ENCODE measurements at places on chromosomes 1 and 21.

GRCh38 chr21:17542371-17543011 lies 29.6 kb downstream of the CXADR start:
- peak; percentile 8 for DNase-seq

- DNase-seq = peak; percentile 43
Measured at GRCh38 chr1:2091611-2092604, 41.7 kb downstream of the PRKCZ start.

DNA sequence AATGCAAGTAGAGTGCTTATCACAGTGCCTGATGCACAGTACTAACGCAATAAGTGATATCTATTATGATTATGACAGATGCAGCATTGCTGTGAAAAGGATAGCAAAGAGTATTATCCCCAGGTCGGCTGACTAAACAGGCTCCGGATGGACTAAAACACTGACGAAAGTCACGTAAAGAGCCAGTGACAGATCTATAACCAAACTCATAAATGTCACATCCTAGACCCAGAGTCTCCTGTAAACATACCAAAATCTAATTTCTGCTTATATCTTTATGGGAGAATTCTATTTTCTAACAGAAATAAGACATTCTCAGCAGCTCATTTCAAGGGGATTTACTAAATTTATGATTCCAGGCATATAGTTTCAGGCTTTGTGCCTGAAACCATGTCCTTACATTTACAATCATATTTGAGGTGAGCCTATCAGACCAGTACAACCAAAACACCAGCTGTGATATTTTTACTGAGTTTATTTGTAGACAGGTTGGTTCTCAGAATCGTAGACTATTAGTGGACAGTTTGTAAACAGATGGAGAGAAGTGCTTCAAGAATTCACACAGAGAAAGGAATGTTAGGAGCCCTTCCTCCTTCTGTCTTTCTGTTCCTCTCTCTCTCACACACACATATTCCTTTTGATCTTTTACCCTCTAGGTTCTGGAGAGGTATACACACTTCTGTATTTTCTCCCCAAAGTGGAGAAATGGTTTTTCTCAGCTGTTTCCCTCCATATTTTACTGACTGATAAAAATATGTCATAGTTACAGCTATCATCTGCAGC lies 52.4 kb upstream of the WDR26 start:
- DNase-seq = no peak

GRCh38 chr1:228045871-228046270 lies 36.6 kb upstream of the ARF1 start:
- no peak for DNase-seq

- no peak for DNase-seq
Measured at GRCh38 chr1:192243721-192244120, 73.1 kb upstream of the RGS21 start.

- no peak for DNase-seq
Measured at GRCh38 chr1:67729872-67730271, 44.9 kb downstream of the GADD45A start.

DNA sequence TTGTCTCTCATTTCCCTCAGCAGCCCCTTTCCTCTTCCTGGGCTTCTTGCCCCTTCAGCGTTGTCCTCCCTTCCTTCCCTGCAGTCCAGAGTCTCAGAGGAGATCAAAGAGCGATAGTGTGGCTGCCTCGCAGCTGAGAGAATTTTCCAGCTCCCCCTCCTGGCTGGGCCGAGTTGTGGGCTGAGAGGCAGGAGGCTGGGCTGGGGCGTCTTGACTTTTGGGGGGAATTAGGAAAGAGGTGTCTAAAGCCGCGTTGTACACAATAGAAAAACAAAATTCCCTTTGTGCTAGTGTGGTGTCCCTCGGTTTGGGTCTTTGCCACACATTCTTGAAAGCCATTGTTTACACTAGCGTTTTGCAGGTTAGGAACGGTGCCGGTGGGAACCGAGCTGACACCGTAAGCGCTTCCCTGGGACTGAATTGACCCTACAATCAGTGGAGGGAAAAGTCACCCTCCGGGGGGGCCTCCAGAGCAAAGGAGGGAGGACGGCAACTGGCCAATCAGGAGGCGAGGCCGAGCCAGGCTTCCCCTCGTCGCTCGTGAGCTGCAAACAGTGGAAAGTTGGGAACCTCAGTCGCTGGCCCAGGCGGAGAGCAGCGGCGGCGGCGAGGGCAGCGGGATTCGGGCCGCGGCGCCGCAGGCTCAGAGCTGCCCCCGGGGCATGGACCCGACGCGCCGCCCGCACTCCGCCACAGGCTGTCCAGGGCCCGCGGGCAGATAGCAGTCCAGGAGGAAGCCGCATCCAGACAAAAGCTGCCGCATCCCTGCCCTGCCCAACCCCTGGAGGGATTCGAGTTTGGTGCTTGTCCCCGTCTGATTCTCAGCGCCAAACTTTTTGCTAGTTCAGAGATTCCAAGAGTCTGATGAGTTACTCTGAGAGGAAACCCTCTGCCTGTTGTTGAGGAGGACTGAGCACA lies at the start of gene HMCN1:
Gene HMCN1, plus strand, starts transcription at position 574 of the 918 bp plus-strand sequence. CDS start 389 bp downstream, outside the sequence.
- DNase-seq = peak; percentile 77

DNA sequence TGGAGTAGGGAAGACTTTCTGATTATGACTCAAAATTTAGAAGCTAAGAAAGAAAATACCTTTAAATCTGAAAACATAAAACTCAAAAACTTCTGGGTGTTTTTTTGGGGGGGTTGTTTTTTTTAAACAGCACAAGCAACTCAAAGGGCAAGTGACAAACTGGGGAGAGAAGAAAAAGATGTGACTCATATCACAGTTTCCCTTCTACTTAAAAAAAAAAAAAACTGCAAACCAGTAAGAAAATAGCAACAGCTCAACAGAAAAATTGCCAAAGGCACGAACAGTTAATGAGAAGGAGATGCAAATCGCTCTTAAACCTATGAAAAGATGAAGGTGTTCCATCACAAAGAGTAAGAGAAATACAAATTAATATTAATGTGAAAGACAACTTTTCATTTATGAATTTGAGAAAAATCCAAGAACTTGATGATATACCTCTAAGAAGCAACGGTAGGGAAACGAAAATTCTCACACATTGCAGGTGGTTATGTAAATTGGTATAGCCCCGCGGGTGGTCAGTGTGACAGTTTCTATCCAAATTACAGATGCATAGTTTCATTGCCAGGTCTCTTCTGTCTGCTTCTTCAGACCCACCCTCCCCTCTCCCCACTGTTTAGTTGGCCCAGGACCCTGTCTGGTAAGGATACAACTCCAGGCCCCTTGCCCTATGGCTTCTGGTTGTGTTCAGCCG lies 9.0 kb downstream of the IFNAR2 start:
- DNase-seq = peak; percentile 61

- DNase-seq = no peak
Measured at GRCh38 chr1:163970699-163971098, 588.3 kb upstream of the PBX1 start.

DNA sequence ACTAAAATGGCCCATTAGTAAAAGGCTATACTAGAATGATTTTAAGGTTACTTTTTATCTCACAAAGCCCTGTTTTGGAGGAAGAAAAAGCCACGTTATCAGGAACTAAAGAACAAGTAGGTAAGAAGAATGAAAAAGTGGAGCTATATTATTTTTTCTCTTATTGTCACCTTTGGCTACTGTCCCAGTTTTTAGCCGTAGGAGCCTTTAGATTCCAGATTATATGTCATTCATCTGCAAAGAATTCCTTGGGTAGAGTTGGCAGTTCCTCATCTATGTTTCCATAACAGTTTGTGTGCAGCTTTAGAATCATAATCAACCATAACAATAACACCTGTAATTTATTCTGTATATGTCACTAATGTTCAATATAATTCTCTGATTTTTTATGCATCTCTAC lies 83.8 kb downstream of the TPR start:
- DNase-seq = no peak

GRCh38 chr21:44485796-44486195 lies 30.5 kb downstream of the LRRC3 start:
- DNase-seq = no peak

- DNase-seq = peak; percentile 83
Measured at GRCh38 chr21:34598931-34599400, 15.9 kb downstream of the RCAN1 start.

- no peak for DNase-seq
Measured at GRCh38 chr1:188122646-188123045, 1293.9 kb downstream of the PLA2G4A start.

DNA sequence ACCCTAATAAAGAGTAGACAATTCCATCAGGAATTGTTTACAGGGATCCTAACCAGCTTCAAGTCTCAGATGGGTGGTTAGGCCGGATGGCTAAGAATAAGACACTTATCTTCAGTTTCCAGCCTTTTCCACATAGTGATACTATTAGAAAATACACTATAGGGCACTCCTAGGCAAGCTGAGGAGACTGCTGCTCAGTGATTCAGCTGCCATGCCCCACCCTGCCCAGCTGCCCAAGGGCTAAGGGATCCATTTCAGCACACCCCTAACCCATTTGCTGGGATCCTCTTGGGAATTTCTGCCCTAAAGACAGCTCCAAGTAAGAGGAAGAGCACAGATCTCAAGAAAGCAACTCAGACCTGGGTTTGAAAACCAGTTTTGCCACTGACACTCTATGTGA lies 31.9 kb downstream of the PLPP3 start:
- no peak for DNase-seq

DNA sequence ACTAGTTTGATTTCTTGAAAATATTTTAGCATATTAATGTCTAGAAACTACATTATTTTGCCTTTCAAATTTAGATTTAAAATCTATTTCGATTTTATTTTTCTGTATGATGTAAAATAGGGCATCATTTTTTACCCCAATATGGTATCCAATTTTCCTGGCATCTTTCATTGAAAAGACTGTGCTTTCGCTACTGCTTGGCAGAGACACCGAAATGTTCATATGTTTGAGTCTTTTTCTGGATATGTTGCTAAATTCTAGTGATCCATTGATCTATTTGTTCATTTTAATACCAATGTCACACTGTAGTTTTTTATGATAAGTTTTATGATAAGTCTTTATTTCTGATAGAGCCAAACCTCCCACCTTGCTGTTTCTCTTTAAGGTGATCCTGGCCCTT lies 24.3 kb downstream of the ST6GALNAC3 start:
- no peak for DNase-seq

DNA sequence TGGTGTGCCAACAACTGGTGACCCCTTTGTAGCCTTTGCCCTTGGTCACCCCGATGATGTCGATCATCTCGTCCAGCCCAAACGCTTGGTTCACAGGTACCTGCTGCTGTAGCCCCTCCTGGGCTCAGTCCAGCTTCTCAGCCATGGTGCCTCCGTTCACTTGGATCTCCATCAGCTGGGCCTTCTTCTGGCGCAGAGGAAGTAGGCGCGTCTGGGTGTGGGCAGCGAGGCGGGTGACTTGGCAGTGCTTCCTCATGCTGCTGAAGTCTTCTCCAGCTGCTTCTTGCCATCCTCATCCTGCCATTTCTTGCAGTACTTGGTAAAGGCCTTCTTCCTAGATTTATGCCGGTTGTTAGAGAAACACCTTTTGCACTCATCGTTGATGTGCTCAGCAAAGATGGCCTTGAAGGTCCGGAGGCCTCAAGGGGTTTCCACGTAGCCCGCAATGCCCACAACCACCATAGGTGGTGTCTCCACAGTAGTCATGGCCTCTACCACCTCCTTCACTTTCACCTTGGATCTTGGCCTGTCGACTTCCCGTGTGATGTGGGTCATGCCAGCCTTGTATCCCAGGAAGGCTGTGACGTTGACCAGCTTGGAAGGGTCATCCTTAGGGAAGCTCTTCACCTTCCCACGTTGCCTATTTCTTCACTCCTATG lies 13.0 kb downstream of the DOP1B start:
- DNase-seq = no peak

- no peak for DNase-seq
Measured at GRCh38 chr1:8010080-8010664, 15.9 kb downstream of the ERRFI1 start.

DNA sequence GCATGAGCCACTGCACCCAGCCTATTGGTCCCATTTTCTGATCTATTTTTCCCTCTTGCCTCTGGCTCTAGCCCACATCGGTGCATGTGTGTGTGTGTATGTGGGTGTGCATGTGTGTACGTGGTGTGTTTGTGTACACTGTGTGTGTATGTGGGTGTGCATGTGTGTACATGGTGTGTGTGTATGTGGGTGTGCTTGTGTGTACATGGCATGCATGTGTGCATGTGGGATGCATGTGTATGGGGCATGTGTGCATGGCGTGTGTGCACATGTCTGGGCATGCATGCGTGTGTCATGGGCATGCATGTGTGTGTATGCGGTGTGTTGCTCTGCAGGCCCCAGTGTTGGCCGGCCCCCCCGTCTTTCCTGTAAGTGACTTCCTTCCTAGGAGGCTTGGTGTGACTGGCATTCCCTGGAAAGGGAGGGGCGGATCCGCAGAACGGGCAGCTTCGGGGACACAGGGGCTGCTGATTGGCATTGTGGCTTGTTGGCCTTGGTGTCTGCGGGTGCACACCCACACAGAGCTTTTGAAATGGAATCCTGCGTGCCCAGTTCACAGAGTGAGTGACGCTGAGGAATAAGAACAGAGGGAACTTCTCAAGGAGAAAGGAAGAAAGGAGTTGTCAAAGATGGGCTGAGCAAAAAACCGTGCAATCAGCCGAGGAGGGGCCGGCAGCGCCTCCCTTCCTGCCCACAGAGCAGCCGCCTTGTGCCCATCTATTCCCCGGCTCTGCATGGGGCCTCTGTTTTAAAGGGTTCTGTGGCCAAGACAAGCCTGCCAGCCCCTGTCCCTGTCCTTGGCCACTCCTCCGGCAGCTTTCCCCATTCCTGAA lies 8.0 kb downstream of the PDXK start:
- DNase-seq = peak; percentile 58

- no peak for DNase-seq
Measured at GRCh38 chr1:223216074-223216473, 73.0 kb upstream of the TLR5 start.

DNA sequence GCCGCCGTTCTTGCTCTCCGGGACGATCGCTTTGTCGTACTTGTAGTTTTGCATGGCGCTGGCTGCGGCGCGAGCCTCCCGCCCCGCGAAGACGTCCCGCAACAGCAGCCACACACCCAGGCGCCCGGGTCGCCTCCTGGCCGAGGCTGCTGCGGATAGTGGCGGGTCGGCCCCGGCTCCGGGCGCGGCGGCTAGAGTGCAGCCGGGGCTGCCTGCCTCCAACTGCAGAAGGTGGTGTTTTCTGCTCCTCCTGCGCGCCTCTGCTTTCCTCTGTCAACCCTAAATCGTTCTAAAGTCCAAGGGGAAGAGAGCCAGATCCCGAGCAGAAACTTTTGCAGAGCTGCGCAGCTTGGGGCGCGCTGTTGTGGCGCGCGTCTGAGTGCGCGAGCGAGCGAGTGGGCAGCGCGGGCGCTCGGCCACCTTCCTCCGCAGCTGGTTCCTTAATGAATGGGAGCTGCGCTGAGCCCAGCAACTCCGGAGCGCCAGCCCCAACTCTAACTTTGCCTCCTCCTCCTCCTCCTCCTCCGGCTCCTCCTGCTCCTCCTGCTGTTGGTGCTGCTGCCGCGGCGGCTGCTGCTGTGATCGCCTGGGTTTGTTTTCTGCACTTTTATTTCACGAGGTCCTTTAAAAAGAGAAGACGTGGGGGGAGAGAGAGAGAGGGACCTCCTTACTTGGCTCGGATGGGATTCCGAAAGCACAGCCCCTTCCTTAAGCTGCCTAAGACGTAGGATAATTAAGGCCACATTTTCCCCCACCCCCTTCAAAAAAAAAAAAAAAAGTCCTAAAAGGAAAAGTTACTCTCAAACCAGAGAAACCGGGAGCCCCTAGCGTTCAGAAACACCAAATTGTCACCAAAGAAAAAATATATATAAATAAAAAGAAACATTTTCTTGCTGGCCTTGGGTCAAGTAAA lies at the start of gene PLPP3:
Gene PLPP3, minus strand, starts transcription at position 601 of the 913 bp plus-strand sequence. Its CDS starts 547 bp downstream, at position 54.
- DNase-seq = peak; percentile 89
